PC-3 (cell line): ENCODE measurements at places on chromosomes 4 and X. TPM values are rescaled to one million over a fixed set of nuclear protein-coding genes. Genes with fewer than 3 reads are reported as not detected.

DNA sequence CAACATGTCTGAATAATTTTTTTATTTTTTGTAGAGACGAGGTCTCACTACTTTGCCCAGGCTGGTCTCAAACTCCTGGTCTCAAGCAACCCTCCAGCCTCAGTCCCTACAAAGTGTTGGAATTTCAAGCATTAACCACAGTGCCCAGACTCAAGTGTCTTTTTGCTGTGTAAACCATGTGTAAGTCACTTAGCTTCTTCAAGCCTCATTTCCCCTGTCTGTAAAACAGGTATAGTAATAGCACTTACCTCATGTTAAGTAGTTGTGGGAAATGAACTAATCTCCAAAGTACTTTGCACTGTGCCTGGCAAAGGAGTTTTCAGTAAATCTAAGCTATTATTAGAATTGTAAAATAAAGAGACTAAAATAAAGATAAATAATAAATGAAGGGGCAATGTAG is 35.7 kb downstream of the STBD1 start:
- H3K36me3 ChIP-seq, result no peaks in the 10 kb centered on the region
- H3K27me3 ChIP-seq, result no peaks in the 10 kb centered on the region
- H3K27ac ChIP-seq, result no peak overlapping the region
- DNase-seq, result no peak

Gene GPR173
- 1.6 and 2.2 TPM in 2 replicates for total RNA-seq

Gene CCNG2
- 7.7 and 8.0 TPM in 2 replicates for total RNA-seq

DNA sequence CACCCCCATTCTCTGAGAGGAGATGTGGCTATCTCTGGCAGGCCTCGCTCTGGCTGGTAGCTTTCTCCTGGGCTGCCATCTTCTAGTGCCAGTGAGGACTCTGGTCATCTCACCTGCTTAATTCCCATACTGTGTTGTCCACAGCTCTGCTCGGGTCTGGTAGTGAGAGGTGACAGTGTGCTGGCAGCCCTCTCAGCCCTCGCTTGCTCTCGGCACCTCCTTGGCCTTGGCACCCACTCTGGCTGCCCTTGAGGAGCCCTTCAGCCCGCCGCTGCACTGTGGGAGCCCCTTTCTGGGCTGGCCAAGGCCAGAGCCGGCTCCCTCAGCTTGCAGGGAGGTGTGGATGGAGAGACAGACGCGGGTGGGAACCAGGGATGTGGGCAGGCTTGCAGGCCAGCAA is 52.7 kb downstream of the CPLX1 start:
- peaks cover 21% of the 10 kb centered on the region for H3K36me3 ChIP-seq
- no peaks in the 10 kb centered on the region for H3K27me3 ChIP-seq
- no peak overlapping the region for H3K27ac ChIP-seq
- H3K4me3 ChIP-seq, result no peak overlapping the region

GRCh38 chr4:75229806-75230570 is 284.2 kb downstream of the RCHY1 start:
- no peaks in the 10 kb centered on the region for H3K36me3 ChIP-seq
- no peak overlapping the region for H3K4me3 ChIP-seq
- no peaks in the 10 kb centered on the region for H3K4me1 ChIP-seq

- no peak overlapping the region for H3K27ac ChIP-seq
- DNase-seq, result no peak
- no peaks in the 10 kb centered on the region for H3K4me1 ChIP-seq
- H3K4me3 ChIP-seq, result no peak overlapping the region
- no peaks in the 10 kb centered on the region for H3K36me3 ChIP-seq
These were observed 131.1 kb downstream of the GPR143 start for GRCh38 chrX:9634551-9634950.

DNA sequence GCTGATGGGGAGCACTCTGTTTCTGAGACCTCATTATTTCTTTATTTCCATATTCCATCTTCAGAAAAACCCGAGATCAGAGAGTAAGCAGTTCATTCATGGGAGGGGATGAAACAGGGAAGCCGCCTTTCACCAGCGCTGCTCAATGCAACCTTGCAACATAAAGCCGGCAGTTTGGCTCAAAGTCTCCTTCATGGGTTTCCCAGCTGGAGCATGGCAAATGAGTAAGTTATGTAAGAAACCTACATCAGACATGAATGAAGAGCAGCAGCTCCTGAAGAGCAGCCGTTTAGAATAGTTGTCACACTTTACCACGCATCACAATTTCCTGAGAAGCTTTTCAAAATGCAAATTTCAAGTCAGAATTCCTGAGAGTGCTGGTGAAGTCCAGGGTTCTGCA is 578.8 kb downstream of the FSTL5 start:
- no peak for DNase-seq
- no peak overlapping the region for H3K27ac ChIP-seq
- no peaks in the 10 kb centered on the region for H3K4me1 ChIP-seq
- no peaks in the 10 kb centered on the region for H3K27me3 ChIP-seq
- no peaks in the 10 kb centered on the region for H3K36me3 ChIP-seq

Gene VCX
- 0.26 TPM in 1 of 2 replicates, not detected in the other for total RNA-seq

DNA sequence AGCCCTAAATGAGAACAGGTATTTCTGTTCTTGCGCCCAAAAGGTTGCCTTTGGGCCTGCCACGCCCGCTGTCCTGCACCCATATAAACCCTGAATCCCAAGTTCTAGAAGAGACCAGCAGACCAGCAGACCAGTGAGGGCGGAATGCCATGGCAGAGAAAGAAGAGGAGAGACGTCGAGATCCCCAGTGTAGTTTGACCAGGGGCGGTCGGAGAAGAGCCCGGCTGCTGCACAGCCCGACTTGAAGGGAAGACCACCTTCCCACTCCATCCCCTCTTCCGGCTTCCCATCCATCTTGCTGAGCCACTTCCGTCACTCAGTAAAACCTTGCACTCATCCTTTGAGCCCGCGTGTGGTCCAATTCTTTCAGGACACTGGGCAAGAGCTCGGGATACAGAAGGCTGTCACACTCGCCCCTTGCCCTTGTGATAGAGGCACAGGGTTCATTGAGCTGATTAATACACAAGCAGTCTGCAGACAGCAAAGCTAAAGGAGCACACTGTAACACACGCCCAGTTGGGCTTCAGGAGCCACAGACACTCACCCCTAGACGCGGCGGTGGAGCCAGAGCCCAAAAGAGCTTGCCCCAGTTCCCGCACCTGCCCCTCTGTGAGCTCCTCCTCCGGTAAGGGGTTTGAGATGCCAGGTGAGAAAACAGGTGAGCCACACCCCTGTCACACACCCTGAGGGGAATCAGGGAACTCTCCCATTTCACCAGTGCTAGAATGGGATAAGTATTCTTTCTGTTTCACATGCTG is 230.8 kb downstream of the PCDH10 start:
- no peaks in the 10 kb centered on the region for H3K27me3 ChIP-seq
- H3K36me3 ChIP-seq, result no peaks in the 10 kb centered on the region
- DNase-seq, result no peak
- H3K4me1 ChIP-seq, result no peaks in the 10 kb centered on the region
- no peak overlapping the region for H3K4me3 ChIP-seq

GRCh38 chr4:39495446-39496213 is 31.6 kb downstream of the UGDH start:
- peak; percentile 87 for DNase-seq
- H3K27ac ChIP-seq, result peak overlapping the region; percentile 88
- H3K27me3 ChIP-seq, result no peaks in the 10 kb centered on the region
- H3K36me3 ChIP-seq, result peaks cover 13% of the 10 kb centered on the region
- peaks cover 10% of the 10 kb centered on the region for H3K4me1 ChIP-seq

Gene GLRB
- 2.8 and 4.1 TPM in 2 replicates for total RNA-seq

GRCh38 chr4:98747393-98748091 is 89.1 kb upstream of the TSPAN5 start:
- no peaks in the 10 kb centered on the region for H3K4me1 ChIP-seq
- no peak overlapping the region for H3K27ac ChIP-seq
- no peaks in the 10 kb centered on the region for H3K27me3 ChIP-seq

Gene SYP
- 0.29 and 0.47 TPM in 2 replicates for total RNA-seq

Gene FAM184B
- 0.47 and 0.81 TPM in 2 replicates for total RNA-seq

Gene TMEM144
- total RNA-seq, result 5.4 and 5.9 TPM in 2 replicates

DNA sequence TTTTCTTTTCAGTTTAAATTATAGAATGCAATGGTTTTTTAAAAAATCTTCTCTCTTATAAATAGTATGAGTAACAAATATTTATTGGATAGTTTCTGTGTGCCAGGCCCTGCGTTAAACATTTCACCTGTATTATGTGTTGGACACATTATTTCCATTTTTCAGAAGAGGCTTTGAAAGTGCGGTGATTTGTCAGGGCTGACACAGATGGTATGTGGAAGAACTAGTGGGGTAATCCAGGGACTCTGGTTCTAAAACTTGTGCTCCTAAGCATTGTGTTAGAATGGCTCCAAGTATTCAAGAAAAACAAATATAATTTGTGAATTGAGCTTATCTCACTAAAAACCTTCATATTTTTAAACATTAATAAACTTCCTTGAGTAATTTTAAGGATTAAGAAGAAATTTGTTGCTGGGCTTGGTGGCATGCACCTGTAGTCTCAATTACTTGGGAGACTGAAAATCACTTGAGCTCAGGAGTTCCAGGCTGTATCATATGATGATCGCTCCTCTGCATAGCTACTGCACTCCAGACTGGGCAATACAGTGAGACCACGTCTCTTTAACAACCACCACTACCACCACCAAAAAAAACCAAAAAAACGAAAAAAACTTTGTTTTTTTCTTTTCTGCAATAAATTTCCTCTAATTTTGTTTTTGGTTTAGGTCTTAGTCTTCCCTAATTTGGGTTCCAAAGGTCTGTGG is 40.0 kb downstream of the RAPGEF2 start:
- H3K36me3 ChIP-seq, result no peaks in the 10 kb centered on the region
- H3K27me3 ChIP-seq, result no peaks in the 10 kb centered on the region
- DNase-seq, result no peak
- peaks cover 6% of the 10 kb centered on the region; the same call in 1 of the 2 replicates for H3K4me1 ChIP-seq
- H3K4me3 ChIP-seq, result no peak overlapping the region

- H3K36me3 ChIP-seq, result no peaks in the 10 kb centered on the region
- H3K27me3 ChIP-seq, result no peaks in the 10 kb centered on the region
- no peak for DNase-seq
- no peak overlapping the region for H3K27ac ChIP-seq
These were observed 20.9 kb upstream of the CD99L2 start for GRCh38 chrX:150919401-150919800.

GRCh38 chr4:89109841-89110540 is 1.3 kb upstream of the TIGD2 start:
- peaks cover 16% of the 10 kb centered on the region for H3K4me1 ChIP-seq
- DNase-seq, result no peak
- H3K36me3 ChIP-seq, result 0 out of 2 replicates have a peak, but pooled peaks cover 3% of the 10 kb centered on the region
- H3K27ac ChIP-seq, result no peak overlapping the region
- H3K4me3 ChIP-seq, result peak overlapping the region; percentile 68
- peaks cover 5% of the 10 kb centered on the region; the same call in 1 of the 2 replicates for H3K27me3 ChIP-seq

GRCh38 chr4:52788806-52789205 is 37.6 kb upstream of the ERVMER34-1 start:
- H3K27ac ChIP-seq, result no peak overlapping the region
- no peaks in the 10 kb centered on the region for H3K36me3 ChIP-seq
- no peaks in the 10 kb centered on the region for H3K27me3 ChIP-seq
- H3K4me1 ChIP-seq, result no peaks in the 10 kb centered on the region
- no peak for DNase-seq

Gene TKTL1
- not detected in 2 replicates for total RNA-seq

DNA sequence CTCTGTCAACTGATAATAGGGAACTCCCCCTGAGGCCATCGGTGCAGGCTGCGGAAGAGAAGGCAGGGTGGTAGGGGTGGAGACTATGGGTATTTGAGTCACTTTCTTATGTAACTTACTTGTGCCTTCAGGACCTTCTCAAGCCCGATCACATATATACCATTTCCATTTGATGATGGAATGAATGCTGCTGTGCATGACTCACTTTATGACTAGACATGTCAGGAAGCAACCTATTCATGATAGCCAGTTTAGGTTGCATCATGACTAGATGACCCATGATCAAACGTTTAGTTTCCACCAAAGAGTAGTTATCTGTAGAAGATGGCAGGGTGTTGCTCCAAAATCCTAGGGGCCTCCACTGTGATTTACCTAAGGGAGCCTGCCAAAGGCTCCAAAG is 435.5 kb downstream of the DTHD1 start:
- H3K4me3 ChIP-seq, result no peak overlapping the region
- no peaks in the 10 kb centered on the region for H3K36me3 ChIP-seq
- H3K27ac ChIP-seq, result no peak overlapping the region
- H3K27me3 ChIP-seq, result no peaks in the 10 kb centered on the region
- peak; percentile 7 for DNase-seq
- H3K4me1 ChIP-seq, result no peaks in the 10 kb centered on the region

Gene SPATA18
- not detected in 2 replicates for total RNA-seq

Gene G3BP2
- 63.2 and 68.7 TPM in 2 replicates for total RNA-seq

Gene ETDA
- not detected in 2 replicates for total RNA-seq

DNA sequence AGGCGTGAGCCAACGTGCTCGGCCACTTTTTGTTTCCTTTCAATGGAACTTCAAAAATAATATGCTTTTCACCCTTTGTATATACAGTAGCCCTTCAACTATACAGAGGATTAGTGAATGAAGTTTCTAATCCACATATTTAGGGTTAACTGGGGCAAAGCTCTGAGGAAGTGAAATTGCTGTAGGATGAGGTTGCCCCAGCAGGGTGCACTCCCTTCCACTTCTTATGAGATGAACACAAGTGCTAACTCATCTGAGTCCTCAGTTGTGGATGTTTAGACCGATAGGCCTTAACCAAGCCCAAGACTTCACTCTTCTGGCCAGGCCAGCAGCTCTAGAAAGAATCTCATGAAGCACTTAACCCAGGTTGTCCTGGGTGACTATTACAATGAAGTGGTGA is 29.1 kb upstream of the CT55 start:
- no peak for DNase-seq
- H3K4me3 ChIP-seq, result no peak overlapping the region

GRCh38 chr4:186826006-186826405 is 102.3 kb upstream of the FAT1 start:
- H3K4me1 ChIP-seq, result no peaks in the 10 kb centered on the region
- no peak for DNase-seq
- no peaks in the 10 kb centered on the region for H3K36me3 ChIP-seq
- no peak overlapping the region for H3K4me3 ChIP-seq
- H3K27ac ChIP-seq, result no peak overlapping the region

DNA sequence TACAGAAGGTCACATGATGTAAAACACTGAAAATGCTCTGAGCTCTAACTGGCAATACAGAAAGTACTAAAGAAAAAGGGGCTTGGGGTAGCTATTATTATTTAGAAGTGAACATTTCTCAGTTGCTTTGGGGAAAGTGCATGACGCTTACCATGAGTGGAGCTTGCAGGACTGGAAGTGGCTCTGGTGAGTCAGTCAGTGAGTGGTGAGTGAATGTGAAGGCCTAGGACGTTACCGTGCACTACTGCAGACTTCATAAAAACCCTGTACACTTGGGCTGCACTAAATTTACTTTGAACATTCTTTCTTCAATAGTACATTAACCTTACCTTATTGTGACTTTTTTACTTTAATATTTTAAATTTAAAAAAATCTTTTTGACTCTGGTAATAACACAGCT is 89.3 kb upstream of the ENPP6 start:
- peak; percentile 71 for DNase-seq
- 0 out of 2 replicates have a peak overlapping the region, but pooled peaks have one; percentile 22 for H3K27ac ChIP-seq
- peaks cover 6% of the 10 kb centered on the region; the same call in 1 of the 2 replicates for H3K4me1 ChIP-seq
- no peaks in the 10 kb centered on the region for H3K36me3 ChIP-seq
- H3K4me3 ChIP-seq, result no peak overlapping the region
- H3K27me3 ChIP-seq, result no peaks in the 10 kb centered on the region

GRCh38 chrX:122913764-122914163 is 270.3 kb upstream of the GRIA3 start:
- H3K36me3 ChIP-seq, result no peaks in the 10 kb centered on the region
- H3K27ac ChIP-seq, result no peak overlapping the region
- H3K4me3 ChIP-seq, result no peak overlapping the region
- H3K27me3 ChIP-seq, result no peaks in the 10 kb centered on the region
